ENCODE measurements at places on chromosomes 4 and X.

GRCh38 chr4:175947117-175947722 is 118.4 kb upstream of the WDR17 start:
- DNase-seq = no peak

GRCh38 chr4:123449780-123450179 is 53.2 kb downstream of the SPRY1 start:
- DNase-seq = no peak

- peak; percentile 98 for DNase-seq
These were observed at the start of gene ETFDH for GRCh38 chr4:158671915-158672806. Gene ETFDH (plus strand): TSS chr4:158672296. CDS start chr4:158672457, 161 bp downstream.

GRCh38 chr4:118193421-118193820 is 159.1 kb downstream of the NDST3 start:
- no peak for DNase-seq

- DNase-seq = no peak
These were observed 365.5 kb downstream of the ZNF674 start for GRCh38 chrX:46179748-46180147.

- no peak for DNase-seq
These were observed 631.6 kb downstream of the SPRY1 start for GRCh38 chr4:124028182-124028581.

DNA sequence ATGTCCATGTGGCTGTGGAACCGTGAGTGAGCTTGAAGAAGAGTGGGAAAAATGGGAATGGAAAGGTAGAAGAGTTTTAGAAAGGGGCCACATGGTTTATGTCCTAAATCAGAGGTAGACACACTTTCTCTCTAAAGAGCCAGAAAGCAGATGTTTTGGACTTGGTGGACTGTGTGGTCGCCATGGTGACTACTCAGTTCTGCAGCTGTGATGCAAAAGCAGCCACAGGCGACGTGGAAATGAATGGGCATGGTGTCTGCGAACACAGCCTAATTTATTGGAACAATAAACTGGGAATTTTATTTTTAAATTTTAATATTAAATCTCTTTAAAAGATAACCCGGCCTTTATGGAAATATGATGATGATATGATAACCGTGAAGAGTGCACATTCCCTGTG is 386.0 kb upstream of the FAT1 start:
- no peak for DNase-seq

DNA sequence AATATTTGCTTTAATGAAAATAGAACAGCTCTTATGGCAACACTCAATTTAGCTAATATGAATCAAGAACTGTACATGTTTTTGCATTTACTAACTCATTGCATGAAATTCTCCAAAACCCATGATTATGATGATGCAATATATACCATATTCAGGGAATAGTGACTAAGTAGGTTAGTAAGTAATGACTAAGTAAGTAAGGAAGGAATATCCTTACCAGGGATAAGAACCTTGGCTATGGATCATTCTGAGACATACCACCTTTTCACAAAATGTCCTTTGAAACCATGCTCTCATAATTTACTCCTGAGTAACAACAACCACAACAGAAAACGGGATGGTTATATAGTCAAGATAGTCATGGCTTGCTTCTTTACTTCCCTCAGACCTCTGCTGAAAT is 1513.0 kb downstream of the STIM2 start:
- DNase-seq = no peak

DNA sequence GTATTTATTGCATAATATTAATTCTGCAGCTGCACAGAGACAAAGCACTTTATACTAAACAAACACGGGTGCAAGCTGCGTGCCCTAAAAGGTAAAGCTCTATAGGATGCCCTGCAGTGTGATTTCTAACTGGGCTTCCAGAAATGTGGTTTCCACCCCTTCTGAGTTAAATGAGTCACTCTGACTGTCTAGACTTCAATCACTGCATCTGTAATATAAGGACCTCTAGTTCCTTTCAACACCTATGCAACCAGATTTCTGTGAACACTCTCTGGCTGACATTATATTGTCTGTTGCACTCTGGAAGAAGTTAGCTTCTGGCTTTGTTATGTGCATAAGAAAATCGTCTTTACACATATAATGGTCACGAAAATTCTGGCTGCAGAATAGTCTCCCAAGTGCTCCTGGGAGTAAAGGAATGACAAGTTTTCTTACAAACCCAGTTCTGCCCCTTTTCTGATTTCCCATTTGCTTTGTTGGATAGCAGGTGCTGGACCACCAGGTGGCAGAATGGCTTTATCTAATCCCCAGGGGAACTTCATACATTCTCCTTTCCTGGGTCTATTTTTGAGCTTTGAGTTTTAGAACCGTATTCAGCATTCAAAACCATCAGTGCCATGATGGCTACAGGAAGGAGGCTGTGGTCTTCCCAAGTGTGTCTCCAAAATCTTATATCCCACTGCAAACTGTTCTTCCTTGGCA is 842.2 kb downstream of the STIM2 start:
- DNase-seq = no peak

GRCh38 chrX:132184871-132185270 is 34.4 kb downstream of the RAP2C start:
- DNase-seq = no peak

- no peak for DNase-seq
These were observed 41.8 kb upstream of the WDR1 start for GRCh38 chr4:10158333-10158942.

GRCh38 chr4:177718514-177718913 is 276.3 kb upstream of the AGA start:
- DNase-seq = no peak

GRCh38 chr4:9781343-9782135 is at the start of gene DRD5:
Gene DRD5 (plus strand): TSS chr4:9781634. CDS start chr4:9782030, 396 bp downstream.
- no peak for DNase-seq

GRCh38 chrX:25067271-25068172 is 51.8 kb upstream of the ARX start:
- DNase-seq = no peak

- DNase-seq = peak; percentile 28
These were observed 4.7 kb downstream of the THAP9 start for GRCh38 chr4:82905205-82905604.

DNA sequence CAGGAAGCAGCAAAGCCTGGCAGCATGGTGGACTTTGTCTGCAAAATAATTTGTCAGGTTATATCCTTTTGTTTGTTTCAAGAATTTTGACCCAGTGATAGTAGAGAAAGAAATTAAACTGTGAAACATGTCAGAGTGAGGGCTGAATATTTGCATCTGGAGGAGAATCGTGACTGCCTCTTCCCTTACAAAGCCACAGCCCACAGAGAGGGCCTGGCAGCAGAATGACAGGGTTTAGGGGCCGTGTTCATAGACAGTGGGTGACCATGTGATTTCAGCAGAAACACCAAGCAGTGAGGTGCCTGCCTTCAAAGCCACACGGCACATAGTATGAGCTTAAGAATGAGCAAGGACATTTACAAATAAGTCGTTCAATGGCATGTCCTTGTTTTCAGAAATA is 24.4 kb upstream of the PLAC8 start:
- no peak for DNase-seq

DNA sequence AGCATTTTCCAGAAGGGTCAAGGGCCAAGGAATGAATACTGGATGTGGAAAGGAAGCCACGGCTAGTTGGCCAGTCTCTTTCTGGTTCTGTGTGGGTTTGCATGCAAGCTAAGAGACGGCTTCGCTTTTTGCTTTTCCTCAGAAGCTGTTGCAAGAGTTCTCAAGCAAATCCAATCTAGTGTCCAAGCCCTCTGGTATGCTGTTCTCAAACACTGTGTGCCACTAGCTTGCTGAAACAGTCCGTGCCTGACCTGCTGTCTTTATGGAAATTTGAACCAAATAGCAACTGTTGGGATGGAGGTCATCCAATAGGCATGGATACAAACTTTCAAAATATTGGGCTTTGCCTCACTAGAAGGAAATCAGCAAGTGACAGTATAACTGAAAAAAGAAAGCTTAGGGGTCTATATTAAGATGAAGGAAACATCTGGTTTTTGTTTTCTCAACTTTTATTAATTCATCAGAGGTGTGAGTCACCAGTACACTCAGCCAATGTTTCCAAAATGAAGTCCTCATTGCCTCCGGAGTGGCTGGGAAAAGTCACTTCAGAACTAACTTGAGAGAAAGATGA is 70.5 kb downstream of the SLC9A6 start:
- DNase-seq = no peak

- no peak for DNase-seq
These were observed 425.2 kb downstream of the IDS start for GRCh38 chrX:149079805-149080406.

DNA sequence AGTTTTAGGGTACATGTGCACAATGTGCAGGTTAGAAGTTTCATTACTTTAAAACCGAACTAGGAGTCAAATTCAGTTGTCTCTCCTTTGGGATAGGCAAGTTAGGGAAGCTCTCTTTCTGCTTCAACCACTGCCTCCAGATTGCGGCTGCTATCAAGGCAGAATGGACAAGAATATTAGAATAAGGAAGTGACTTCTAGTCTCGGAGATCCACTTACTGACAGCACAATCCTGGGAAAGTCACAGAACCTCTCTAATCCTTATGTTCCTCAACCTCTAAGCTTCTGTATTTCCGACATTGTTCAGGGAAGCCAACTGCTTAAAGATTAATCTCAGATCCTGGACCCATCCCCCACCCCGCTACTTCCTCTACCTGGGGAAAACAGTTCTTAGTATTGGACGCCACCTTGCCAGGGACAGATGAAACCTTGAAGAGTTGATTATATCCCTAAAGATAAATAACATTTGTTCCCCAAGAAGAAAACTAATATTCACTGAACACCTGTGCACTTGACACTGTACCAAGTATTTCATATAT is 2.1 kb downstream of the NUP62CL start:
- DNase-seq = no peak

DNA sequence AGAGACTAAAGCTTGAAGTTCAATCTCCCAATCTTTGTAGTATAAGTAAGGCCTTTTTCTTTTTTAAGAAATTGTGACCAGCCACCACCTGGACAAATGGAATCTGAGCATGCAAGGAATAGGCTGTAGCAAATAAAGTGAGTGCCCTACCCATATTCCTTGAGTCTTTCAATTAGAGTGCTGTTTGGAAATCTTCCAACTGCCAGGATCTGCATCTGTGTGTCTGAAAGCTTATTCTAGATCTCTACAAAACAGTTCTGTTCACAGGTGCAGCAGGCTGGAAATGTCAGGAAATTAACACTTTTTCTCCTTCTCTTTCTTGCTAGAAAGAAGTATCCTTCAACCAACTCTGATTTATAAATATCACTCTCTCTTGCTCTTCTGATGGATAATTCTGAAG is 76.7 kb upstream of the NDST3 start:
- DNase-seq = no peak

DNA sequence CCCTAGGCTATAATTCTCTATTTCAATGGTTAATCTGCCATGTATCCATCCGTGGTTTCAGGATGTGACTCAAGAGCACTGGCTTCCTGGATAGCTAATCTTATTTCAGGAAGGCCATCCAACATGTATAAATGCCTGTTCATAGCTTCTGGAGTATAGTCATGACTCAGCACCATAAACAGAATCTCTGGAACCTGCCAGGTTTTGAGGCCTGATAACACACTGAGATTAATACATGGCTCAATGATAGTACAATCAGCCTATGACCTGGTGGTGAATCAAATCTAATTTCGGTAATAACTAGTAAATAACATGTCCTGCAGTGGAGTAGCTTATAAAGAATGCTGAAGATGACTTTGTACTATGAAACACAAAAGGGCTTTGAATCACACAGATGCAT is 5.7 kb upstream of the IL13RA2 start:
- no peak for DNase-seq

GRCh38 chr4:1803523-1804423 is 10.7 kb downstream of the FGFR3 start:
- no peak for DNase-seq

All from activated CD8-positive, alpha-beta memory T cell treated with anti-CD3 and anti-CD28 coated beads for 4 hours (primary cell).